ENCODE measurements at places on chromosomes 7 and 10.

- DNase-seq, result no peak
Observed at GRCh38 chr7:1978656-1979590, 253.8 kb downstream of the MAD1L1 start.

GRCh38 chr7:32253299-32253698 lies 183.1 kb upstream of the PDE1C start:
- DNase-seq, result no peak

DNA sequence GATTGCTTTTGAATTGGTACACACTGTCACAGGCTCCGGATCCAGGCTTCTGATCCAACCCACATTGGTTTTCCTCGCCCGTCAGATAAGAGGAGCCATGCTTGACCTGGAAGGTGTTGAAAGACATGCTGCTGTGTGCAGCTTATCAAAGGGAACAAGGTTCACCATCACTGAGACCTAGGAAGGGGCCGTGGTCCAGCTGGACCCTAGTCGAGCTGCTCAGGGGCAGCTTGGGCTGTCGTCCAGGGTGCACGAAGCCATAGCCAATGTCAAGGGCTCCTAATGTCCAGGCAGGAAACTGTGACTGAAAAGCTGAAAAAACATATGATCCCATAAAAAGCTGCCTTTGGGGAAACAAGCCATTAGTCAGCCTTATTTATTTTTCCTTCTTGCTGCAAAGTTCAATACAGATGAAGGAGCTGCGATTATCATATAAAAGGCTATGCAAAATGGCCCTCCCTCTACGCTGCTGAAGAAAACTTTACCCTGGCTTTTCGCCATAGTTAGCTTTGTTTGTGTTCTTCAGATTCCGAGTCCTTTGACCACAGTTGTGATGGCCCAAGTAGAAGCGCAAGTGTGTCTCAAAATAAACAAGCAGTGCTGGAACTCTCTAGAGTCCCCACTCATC lies 118.0 kb downstream of the CREB5 start:
- DNase-seq, result no peak

DNA sequence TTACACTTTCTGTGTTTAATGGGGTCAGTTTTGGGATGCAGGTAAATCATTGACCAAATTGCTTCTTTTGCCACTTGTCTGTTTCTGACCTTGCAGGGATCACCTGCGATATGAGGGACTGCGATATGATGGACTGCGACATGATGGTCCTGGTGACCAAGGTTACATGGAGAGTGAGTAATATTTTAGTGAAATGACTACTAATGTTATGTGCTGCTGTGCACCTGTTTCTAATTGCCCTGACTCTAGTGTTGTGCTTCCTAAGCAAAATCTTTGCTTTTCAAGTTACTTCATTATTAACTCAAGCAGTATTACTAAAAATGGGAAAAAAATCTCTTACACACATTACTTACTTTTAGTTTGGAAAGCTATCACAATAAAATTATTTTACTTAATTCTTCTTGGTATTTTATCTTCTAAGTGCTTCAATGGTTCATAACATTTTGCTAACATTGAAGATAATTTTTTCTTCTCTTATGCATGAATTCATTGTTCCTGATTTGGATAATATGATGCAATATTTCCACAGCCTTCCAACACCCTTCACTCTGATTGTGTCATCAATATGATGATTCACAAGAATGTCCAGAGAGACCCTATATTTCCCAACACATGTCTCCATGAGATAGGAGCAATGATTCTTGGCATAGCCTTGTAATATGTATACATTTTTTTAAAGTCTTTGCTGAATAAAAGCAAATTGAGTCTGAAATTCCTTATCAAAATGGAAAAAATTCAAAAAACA lies 306.2 kb upstream of the AKR1E2 start:
- DNase-seq, result no peak

- no peak for DNase-seq
Observed at GRCh38 chr7:117014673-117015133, 61.4 kb downstream of the ST7 start.
